GM03348 (cell line): ENCODE measurements at places on chromosomes 7 and 10.

DNA sequence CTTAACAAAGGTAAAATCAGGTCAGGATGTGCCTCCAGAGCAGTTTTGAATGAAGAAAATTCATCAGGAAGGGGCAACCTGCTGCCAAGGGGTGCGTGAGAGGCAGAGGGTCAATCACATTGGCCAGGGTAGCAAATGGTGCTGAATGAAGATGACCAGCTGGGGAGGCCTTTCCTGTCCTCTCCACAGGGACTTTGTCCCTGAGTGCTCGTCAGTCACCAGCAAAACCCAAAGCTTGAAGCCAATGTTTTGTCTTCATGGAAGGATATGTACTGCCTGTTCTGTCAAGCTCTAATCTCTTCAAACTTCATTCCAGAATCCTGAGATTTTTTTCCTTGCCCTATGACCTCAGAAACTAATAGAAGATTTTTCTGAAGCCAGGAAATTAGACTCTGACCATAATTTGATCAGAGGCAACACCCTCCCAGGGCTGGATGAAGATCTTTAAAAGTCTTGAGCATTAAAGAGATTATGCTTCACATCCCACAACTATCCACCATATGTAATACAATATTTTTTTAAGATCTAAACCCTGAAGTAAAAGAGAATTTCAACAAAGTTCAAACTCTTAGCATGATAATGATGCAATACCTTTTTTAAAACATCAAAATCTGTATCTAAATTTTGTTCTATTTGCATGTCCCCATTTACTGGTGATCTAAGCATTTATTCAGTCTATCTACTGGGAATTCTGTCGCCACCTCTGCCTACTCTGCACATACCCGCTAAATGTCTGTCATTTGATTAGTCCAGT lies 243.0 kb downstream of the SNX13 start:
- no peak for DNase-seq

DNA sequence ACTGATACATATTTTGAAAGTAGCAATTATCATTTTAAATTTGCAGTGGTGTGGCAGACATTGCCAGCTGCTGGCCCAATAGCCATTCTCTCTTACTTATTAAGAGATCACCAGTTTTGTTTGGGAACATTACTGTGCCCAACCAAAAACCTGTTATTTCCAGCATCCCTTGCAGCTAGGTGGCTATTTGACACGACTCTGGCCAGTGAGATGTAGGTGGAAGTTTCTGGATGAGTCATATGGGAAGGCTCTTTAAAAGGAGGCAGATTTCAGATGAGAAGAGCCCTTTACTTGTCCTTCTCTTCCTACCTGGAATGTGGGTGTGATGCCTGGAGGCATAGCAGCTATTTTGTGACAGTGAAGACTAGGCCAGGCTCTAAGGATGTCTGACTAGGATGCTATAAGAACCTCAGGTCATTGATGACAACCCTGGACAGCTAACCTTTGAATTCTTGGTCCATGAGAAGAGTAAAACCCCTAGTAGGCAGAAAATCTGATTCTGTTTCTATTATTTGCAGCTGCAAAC lies 77.9 kb downstream of the CARD11 start:
- DNase-seq = no peak

GRCh38 chr10:63825111-63825510 lies 303.9 kb downstream of the REEP3 start:
- DNase-seq = no peak

DNA sequence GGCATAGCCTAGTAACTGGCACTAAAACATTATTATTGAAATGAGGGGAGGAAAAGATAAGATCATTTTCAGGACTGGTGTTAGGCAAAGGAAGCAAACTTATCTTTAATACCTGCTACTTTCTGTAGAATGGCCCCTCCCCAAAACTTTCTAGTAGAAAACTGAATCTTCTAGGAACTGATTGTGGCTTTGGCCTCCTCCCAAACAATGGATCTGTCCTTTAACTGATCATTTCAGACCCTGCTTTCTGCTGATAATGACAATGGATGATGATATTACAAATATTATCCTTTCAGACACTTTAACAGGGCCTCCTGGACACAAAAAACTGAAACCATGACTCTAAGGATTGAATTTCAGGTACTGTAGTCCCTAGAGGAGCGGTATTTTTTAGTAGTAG lies 55.1 kb downstream of the EZH2 start:
- DNase-seq = no peak

DNA sequence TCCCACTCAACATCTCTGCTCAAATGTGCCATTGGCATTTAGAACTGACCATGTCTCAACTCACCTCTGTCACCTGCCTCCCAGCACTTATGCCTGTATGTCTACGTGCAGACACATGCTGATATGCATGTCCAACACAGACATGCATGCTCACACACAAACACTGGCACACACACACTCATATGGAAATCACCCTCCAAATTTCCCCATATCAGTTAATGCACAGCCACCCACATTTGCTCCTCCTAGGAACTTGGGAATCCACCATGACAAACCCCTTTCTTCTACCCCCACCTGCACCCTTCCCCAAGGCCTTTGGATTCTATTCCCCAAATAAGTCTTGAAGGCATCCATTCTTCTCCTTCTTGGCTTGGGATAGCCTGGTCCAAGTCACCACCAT lies 4.4 kb downstream of the FAM170B start:
- DNase-seq = no peak

- DNase-seq = no peak
Measured at GRCh38 chr7:7138897-7139296, 43.4 kb upstream of the C1GALT1 start.

GRCh38 chr10:112282086-112282485 lies 1.1 kb upstream of the TECTB start:
- no peak for DNase-seq

GRCh38 chr7:13778967-13779366 lies 210.5 kb downstream of the ETV1 start:
- peak; percentile 54 for DNase-seq

GRCh38 chr7:45698303-45699014 lies 124.3 kb downstream of the ADCY1 start:
- DNase-seq = no peak

- DNase-seq = no peak
Measured at GRCh38 chr10:1658658-1659057, 78.7 kb downstream of the ADARB2 start.

- no peak for DNase-seq
Measured at GRCh38 chr7:47540387-47541350, 41.2 kb downstream of the TNS3 start.

DNA sequence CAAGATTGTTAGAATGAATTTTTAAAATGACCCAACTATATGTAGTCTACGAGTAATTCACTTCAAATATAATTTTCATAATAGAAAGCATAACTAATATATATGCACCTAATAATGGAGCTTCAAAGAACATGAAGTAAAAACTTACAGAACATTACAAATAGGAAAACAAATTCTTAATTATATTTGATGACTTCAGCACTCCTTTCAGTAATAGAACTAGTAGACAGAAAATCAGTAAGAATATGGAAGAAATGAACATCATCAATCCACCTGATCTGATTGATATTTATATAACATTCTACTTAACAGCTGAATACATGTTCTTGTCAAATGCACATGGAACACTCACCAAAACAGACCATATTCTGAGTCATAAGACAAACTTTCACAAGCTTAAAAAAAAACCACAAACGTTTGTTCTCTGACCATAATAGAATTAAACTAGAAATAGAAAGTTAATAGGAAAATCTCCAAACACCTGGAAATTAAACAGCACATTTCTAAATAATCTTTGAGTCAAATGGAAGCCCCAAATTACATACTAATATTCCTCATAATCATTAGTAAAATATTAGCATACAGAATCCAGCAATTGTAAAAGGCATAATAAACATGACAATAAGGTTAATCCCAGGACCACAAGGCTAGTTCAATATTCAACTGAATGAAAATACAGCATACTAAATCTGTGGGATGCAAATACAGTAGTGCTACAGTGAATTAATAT lies 48.0 kb downstream of the BRAF start:
- DNase-seq = peak; percentile 42

- no peak for DNase-seq
Measured at GRCh38 chr10:4024027-4024426, 239.0 kb upstream of the KLF6 start.

- DNase-seq = no peak
Measured at GRCh38 chr7:112405286-112405685, 45.0 kb upstream of the IFRD1 start.
